ENCODE measurements at places on chromosomes 4 and X.

- DNase-seq: no peak
Observed at GRCh38 chr4:118035309-118035708, 1.0 kb downstream of the NDST3 start.

DNA sequence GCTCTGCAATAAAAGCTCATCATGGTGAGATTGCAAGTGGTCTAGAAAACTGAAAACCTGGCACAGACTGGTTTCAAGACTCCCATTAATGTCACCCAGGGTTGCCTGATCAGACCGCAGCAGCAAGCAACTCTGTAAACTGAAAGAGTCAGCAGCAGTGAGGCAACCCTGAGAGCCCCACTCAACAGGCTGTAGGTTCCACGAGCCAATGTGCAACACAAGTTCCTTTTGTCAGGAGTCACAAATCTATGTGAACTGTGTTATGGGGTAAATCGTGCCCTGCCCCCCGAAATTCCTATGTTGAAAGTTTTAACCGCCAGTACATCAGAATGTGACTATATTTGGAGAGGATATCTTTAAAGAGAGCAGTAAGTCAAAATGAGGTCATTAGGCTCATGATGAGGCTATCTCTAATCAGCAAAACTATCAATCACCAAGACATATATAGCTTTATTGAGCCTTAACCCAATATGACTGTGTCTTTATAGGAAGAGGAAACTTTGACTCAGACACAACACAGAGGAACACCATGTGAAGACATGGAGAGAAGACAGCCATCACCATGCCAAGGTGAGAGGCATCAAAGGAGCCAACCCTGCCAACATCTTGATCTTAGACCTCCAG is 94.0 kb downstream of the FBXO8 start:
- no peak for DNase-seq

GRCh38 chr4:52726826-52727580 is 24.2 kb downstream of the ERVMER34-1 start:
- DNase-seq: no peak

GRCh38 chr4:70505151-70505748 is 13.1 kb upstream of the AMTN start:
- peak; percentile 64 for DNase-seq

DNA sequence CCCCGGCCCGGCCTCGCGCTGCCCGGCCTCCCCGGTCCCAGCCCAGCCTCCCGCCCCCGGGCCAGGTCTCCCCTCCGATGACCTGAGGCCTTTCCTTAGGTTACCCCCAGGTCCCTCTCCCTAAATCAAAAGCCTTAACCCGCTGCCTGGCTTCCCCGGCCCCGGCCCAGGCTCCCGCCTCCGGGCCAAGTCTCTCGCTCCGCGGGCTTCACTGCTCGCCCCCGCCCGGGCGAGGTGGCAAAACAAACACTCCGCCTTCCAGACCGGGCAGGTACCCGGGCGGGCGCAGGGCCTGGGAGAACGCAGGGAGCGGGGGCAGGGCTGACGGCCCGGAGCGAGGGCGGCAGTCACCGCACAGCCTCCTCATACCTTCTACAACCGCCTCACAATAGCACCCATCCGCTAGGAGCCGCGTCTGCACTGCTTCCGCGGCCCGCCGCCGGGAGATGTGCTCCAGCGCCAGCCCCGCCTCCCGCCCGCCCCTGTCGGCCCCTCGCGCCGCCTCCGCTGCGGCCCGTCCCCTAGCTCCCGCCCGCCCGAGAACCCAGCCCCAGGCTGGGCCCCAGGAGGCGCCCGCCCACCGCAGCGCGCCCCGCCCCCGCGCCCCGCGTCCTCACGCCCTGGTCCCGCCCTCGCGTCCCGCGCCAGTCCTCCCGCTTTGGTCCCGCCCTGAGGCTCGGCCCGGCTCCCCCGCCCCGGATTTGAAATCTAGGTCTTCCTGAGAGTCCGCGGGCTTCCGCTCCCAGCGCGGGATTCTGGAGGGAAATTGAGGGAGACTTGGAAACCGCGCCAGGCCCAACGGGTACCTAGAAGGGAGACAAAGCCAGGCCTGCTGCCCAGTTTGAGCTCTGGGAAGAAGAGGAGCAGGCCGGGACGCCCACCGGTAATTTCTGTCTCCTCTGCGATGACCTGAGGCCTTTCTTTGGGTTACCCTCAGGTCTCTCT is at the start of the genes CASP3 and PRIMPOL:
CASP3 (minus strand) TSS at position 422 of the 945 bp plus-strand sequence. CDS start 10,994 bp downstream, outside the sequence.
PRIMPOL (plus strand) TSS at position 713 of the 945 bp plus-strand sequence. CDS start 7,403 bp downstream, outside the sequence.
- DNase-seq: peak; percentile 94

- no peak for DNase-seq
Observed at GRCh38 chr4:55553441-55554201, 6.9 kb upstream of the CLOCK start.

GRCh38 chrX:39335513-39336235 is 534.4 kb downstream of the MID1IP1 start:
- DNase-seq: peak; percentile 4

DNA sequence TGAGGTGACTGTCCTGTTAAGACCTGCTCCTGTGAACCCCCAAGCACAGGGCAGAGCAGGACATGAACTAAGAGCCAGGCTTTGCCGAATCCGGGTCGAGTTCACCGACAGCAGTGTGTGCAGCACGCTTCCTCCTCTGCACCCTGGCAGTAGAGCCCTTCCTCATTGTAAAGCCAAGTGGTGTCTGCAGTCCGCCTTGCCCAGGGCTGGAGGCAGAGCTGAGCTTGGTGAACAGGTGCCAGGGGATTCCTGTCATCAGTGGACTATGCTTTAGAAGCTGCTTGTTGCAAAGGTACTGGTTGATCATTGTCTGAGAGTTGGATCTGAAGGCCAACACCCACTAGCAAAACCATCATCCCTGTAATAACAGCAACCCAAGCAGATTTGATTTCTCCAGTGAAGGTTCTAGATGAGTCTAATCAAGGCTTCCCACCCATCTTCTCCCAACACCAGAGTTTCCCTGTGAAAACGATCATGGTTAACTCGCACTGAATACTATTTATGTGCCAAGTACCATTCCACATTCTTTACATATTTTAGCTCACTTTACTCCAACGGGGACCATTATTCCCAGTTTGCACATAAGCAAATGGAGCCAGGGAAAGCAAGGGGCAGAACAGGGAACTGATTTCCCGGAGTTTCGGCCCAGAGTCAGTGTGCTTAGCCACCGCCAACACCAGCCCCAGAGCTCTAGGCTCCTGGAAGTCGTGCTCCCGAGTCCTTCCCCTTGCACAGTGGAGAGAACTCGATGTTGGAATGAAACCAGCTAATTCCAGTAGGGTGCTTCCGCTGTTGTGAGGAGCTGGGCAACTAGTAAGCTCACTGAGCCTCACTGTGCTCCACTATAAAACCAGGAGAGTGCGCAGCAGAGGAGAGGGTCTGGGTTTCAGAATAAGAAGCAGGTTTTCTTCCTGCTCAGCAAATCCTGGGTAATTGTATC is 1.4 kb upstream of the SLC34A2 start:
- no peak for DNase-seq

GRCh38 chrX:8653956-8654355 is 78.0 kb downstream of the ANOS1 start:
- DNase-seq: no peak

DNA sequence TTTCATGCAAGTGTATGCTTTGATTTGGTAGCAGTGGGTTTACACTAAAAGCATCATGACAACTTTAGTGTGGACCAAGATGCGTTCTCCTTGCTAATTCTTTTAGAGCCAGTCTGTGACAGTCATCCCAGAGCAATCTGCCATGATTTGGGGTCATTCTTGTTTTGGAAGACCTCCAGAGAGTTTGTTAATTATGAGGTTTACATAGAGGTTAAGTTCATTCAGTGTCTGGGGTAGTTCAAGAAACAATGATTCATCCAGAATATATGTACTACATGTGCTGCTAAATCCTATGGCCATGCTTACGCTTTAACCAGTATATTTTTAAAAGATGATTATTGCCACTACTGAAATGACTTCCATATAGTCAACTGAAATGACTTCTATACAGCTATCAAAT is 328.5 kb upstream of the AGA start:
- no peak for DNase-seq

DNA sequence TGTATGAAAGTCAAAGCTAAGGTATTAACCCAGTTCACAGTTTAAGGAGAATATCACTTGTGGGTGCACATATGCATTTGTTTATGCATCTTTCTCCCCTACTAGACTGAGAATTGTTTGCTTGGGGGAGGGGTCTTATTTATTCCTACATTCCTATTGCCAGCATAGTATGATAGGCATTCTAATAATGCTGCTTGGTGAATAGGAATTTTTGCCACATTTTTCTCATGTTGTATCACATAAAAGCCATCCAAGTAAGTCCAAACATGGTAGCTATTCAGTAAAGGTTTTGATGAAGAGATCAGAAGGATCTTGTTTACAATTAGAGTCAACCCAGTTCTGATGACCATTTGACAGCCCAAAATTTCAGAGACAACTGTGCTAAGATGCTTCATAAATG is 48.6 kb downstream of the ASB9 start:
- no peak for DNase-seq

- DNase-seq: no peak
Observed at GRCh38 chrX:149462849-149463248, 42.3 kb downstream of the IDS start.

DNA sequence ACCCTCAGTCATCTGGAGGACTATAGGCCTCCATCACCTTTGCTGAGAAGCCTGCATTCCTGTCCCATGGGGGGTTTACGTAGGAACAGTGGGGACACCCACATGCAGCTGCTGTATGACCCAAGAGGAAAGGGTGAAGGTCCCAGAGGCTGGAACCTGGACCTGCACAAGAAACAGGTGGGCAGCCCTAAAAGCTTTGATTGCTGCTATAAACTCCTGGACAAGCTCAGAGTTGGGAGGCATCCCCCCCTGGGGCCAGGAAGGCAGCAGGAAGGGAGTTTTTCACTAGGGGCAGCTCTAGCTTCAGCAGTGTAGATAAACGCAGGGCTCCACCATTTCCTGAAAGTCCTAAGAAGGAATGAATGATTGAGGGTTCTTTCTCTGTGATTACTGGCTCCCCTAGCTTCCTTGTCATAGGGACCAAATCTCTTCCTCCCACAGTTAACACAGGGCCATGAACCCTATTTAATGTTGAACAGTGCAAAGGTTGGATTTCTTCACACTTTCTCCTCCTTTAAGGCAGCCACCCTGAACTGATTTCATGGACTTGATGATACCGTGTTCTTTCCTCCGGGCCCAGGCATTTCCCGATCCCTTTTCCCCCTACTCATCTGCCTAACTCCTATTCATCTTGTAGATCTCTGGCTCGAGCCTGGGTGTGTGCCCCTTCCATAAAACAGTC is 84.2 kb downstream of the CHRNA9 start:
- DNase-seq: no peak

DNA sequence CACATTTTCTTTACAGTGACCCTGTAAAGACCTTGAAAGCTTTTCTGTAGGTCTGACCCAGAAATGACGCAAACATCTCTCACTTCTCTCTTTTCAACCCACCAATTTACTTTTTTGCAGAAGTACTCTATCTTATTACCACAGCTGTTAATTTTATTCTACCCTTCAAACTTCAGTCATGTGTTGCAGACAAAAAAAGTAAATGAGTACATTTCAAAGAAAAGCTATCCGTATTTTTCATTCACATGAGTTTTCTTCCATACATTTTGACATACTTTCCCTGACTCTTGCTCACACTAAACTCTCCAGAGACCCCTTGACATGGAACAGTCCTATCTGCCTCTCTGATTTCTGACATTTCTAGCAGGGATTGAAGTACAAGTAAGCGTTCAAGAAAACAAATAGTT is 51.7 kb downstream of the SLC7A11 start:
- DNase-seq: no peak

GRCh38 chrX:94204524-94204923 is 530.5 kb downstream of the FAM133A start:
- DNase-seq: no peak

DNA sequence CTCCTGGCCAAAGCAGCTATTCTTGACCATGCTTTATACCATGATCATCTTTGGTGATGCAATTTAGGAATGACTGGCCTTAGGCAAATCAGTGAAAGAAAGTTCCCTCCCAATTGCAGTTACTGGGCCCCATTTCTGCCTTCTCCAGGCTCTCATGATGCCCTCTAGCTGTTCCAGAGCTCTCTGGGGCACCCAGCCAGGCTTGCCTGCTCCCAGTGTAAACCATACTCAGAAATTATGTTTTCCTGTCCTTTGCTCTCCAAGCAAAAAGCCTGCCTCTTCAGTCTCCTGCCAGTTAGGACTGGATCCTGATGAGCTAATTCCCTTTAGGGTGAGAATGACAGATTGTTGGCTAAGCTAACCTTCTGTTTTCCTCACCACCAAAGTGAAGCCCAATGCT is 85.3 kb upstream of the RBPJ start:
- DNase-seq: peak; percentile 92

DNA sequence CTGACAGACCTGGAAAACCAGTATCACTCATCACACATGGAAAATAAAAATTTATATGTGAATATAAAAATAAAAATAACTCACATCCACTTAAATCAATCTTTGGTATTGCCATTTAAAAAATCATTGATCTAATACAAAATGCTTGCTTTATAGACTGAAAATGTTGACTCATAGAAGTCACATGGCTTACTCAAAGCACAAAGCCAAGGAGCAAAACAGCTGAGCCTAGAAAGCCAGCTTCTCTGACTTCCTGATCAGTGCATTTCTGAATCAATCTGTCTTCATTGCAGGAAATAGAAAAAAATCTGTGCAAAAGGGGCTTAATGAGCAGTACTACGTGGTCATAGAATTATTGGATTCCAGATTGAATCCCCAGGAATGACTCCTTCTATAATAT is 176.9 kb upstream of the HS3ST1 start:
- DNase-seq: no peak

DNA sequence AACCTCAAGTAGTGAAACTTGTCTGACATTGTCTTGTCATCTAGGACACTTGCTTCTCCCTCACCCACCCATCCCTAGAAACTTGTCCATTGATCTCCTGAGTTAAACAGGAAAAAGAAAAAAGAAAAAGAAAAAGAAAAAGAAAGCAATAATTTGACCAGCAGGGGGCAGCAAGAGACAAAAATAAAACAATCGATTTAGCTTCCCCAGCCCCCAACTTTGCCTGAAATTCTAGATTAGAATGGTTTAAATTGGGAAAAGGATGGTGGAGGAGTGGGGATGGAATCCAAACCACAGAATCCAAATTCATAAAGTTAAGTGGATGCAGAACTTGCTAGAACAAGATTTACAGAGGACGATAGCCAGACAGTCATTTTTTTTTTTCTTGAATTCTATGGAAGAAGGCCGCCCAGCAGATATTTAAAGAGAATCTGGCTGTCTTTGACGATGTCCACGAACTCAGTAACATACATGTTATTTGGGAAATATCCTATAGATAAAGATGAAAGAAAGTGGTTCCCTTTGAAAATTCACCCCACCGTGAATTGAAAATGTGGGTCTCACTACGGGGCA is 282.9 kb downstream of the USP46 start:
- DNase-seq: peak; percentile 70

- peak; percentile 74 for DNase-seq
Observed at GRCh38 chr4:185096032-185096653, 46.9 kb upstream of the SLC25A4 start.

DNA sequence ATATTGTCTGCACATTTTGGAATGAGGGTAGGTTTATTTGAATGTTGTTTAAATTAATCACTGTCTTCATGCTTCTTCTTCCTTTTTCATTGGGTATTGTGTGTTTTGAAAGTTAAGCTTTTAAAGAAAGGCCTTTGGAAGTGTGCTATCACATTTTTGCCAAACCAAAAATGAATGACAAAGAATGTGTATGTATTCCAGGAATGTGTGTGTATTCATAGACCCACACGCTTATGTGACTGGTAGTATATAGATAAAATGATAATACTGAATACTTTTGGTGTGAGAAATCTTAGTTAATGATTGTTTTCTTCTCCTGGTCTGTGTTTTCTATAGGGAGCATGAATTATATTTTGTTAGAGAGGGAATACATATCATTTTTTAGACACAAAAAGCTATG is 404.4 kb downstream of the TLL1 start:
- no peak for DNase-seq
